ENCODE measurements at places on chromosomes 1 and 21.
A peak's percentile ranks its signal among the peaks of the same experiment; 100 is the strongest.

GRCh38 chr1:30607723-30608122 is 115.7 kb downstream of the MATN1 start:
- no peak overlapping the region for H3K27ac ChIP-seq
- DNase-seq: no peak
- no peaks in the 10 kb centered on the region for H3K27me3 ChIP-seq
- H3K36me3 ChIP-seq: no peaks in the 10 kb centered on the region
- no peak overlapping the region for H3K4me3 ChIP-seq
- peaks cover 21% of the 10 kb centered on the region for H3K4me1 ChIP-seq

GRCh38 chr1:233424779-233425178 is 97.3 kb downstream of the MAP3K21 start:
- H3K36me3 ChIP-seq: no peaks in the 10 kb centered on the region
- no peak for DNase-seq
- H3K27me3 ChIP-seq: peaks cover 5% of the 10 kb centered on the region
- H3K4me3 ChIP-seq: no peak overlapping the region
- H3K27ac ChIP-seq: no peak overlapping the region
- no peaks in the 10 kb centered on the region for H3K4me1 ChIP-seq

GRCh38 chr1:92728697-92729096 is 56.2 kb downstream of the EVI5 start:
- H3K27ac ChIP-seq: peak overlapping the region; percentile 70
- no peak for DNase-seq
- no peaks in the 10 kb centered on the region for H3K36me3 ChIP-seq
- H3K27me3 ChIP-seq: no peaks in the 10 kb centered on the region
- H3K4me3 ChIP-seq: no peak overlapping the region
- H3K4me1 ChIP-seq: peaks cover 7% of the 10 kb centered on the region

- DNase-seq: no peak
- peaks cover 6% of the 10 kb centered on the region for H3K36me3 ChIP-seq
- no peak overlapping the region for H3K4me3 ChIP-seq
- H3K27ac ChIP-seq: no peak overlapping the region
Measured at GRCh38 chr1:21902026-21903012, 34.8 kb downstream of the HSPG2 start.

- H3K27me3 ChIP-seq: no peaks in the 10 kb centered on the region
- DNase-seq: no peak
- H3K36me3 ChIP-seq: no peaks in the 10 kb centered on the region
- no peaks in the 10 kb centered on the region for H3K4me1 ChIP-seq
Measured at GRCh38 chr1:228299211-228299610, 91.4 kb downstream of the OBSCN start.

DNA sequence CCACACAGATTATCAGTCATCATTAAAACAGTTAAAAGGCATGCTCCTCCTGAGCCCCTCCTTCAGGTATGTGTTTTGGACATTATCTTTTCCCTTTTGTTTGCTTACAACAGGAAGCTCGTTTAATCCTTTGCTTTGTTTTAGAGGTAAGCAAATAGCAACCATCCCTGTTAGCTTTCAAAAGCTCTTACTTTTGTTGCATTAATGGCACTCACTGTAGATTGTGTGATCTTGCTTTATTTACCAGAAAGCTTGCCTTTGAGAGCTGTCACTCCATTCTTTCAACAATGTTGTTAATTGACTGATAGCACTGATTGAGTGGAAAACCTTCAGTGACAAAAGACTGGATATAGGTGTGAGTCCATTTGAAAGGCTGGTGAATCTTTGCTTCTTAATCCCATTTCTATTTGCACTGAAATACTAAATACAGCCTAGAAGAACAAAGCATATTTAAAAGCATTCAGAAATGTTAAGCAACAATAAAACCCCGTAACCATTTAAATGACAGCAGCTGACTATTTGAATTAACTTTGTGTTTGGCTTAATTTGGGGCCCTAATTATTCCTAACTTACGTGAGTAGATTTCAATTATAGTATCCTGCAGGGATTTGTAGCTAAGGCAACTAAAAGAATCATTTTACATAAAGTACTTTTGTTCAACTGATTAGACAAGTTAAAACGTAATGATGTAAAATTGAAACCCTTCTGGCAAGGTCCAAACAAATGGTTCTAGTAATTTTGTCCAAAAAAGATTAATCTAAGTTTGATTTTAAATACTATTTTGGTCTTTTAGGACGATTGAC is 48.3 kb downstream of the ADGRL2 start:
- H3K4me1 ChIP-seq: no peaks in the 10 kb centered on the region
- H3K4me3 ChIP-seq: no peak overlapping the region

GRCh38 chr1:69513601-69514000 is 54.1 kb upstream of the LRRC7 start:
- DNase-seq: no peak
- peaks cover 15% of the 10 kb centered on the region for H3K4me1 ChIP-seq
- peak overlapping the region; percentile 59 for H3K27ac ChIP-seq
- H3K36me3 ChIP-seq: no peaks in the 10 kb centered on the region
- no peak overlapping the region for H3K4me3 ChIP-seq
- no peaks in the 10 kb centered on the region for H3K27me3 ChIP-seq

- no peak for DNase-seq
- no peaks in the 10 kb centered on the region for H3K4me1 ChIP-seq
- H3K27me3 ChIP-seq: no peaks in the 10 kb centered on the region
- H3K36me3 ChIP-seq: no peaks in the 10 kb centered on the region
Measured at GRCh38 chr1:112557385-112557784, 48.6 kb downstream of the WNT2B start.

DNA sequence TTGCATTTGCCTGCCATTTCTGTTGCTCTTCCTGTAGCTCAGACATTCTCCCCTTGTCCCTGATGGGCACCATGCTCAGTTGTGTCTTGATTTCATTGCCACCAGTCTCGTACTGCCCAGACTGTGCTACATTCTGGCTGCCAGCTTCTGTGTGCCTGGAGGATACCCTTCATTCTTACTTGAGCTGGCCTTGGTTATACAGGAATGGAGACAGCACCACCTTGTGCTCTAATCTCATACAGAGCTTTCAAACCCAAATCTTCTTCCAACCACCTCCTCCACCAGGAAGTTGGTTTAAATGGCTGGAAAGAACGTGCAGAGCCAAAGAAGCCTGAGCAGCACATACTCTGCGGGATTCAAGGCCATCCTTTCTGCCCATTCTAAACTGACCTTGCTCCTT is 165.3 kb downstream of the SLC35F3 start:
- no peak overlapping the region for H3K4me3 ChIP-seq
- no peaks in the 10 kb centered on the region for H3K27me3 ChIP-seq
- H3K27ac ChIP-seq: no peak overlapping the region
- no peaks in the 10 kb centered on the region for H3K4me1 ChIP-seq

DNA sequence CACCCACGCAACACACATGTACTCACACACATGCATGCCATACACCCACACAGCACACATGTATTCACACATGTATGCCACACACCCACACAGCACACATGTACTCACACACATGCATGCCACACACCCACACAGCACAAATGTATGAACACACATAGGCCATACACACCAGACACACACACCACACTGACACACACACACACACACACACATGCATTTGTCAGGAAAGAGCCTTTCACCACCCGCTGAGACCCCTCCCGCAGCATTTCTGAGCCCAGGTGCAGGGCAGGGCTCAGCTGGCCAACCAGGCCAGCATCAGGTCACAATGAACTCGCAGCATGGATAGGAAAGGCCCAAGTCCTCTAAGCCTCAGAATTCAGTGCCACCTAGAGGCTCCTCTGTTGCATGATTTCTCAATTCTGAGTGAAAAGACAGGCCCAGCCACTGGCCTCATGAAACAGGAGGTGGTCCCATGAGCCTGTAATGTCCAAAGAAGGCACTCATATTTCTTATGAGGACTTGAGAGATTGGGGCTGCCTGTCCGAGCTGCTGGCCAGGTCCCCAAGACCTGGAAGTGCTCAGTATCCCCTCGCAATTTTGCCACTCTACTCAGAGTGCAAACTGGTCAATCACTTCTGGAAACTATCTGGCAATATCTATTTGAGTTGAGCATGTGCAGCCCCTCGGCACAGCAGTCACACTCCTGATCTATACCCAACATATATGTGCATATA is 57.3 kb downstream of the PSMG1 start:
- no peak overlapping the region for H3K27ac ChIP-seq
- no peak overlapping the region for H3K4me3 ChIP-seq
- H3K27me3 ChIP-seq: no peaks in the 10 kb centered on the region
- DNase-seq: no peak
- no peaks in the 10 kb centered on the region for H3K36me3 ChIP-seq

DNA sequence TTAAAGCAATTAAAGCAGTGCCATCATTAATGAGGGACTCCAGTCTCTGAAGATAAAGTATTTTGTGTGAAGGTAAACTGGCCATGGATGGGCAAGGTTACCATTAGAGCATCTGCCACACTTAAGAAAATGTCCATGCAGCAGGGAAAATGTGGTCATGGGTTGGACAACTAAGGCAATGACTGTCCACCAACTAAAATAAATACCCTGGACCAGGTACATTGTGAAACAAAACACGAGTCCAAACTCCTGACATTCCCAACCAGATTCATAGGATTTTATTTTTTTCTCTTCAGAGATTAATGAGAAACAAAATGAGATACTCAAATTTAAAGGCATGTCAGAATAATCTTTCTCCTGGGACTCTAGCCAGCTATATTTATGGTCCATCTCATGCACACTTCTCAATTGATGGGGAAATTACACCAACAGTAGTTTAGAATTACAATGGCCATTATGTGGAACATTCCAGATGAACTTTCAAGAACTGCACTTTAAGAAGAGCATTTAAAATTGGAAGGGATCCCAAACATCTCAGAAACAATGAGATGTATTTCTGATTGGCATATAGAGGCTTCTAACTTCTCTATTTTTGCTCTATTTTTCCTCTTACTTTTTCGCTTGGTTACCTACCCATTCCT is 8.1 kb downstream of the GBP7 start:
- no peaks in the 10 kb centered on the region for H3K27me3 ChIP-seq
- no peak overlapping the region for H3K4me3 ChIP-seq
- no peaks in the 10 kb centered on the region for H3K36me3 ChIP-seq
- H3K27ac ChIP-seq: no peak overlapping the region
- no peak for DNase-seq
- H3K4me1 ChIP-seq: no peaks in the 10 kb centered on the region

GRCh38 chr1:216095400-216095799 is 327.8 kb downstream of the USH2A start:
- H3K36me3 ChIP-seq: no peaks in the 10 kb centered on the region
- no peaks in the 10 kb centered on the region for H3K27me3 ChIP-seq
- no peak for DNase-seq
- no peak overlapping the region for H3K4me3 ChIP-seq
- no peak overlapping the region for H3K27ac ChIP-seq

DNA sequence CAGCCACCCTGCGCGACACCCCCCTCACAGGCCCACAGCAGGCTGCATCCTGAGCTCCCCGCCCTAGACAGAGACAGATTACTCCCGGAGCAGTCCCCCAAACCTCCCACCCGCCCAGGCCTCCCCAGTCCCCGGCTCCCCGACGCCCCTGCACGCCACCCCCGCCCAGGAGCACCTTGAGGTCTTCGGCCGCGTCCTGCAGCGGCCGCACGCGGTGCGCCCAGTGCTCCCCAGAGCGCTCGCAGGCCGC is 731 bp downstream of the TRIM11 start:
- no peaks in the 10 kb centered on the region for H3K27me3 ChIP-seq
- H3K4me3 ChIP-seq: peak overlapping the region; percentile 83
- peaks cover 28% of the 10 kb centered on the region for H3K36me3 ChIP-seq
- no peak for DNase-seq
- peak overlapping the region; percentile 53 for H3K27ac ChIP-seq
- H3K4me1 ChIP-seq: peaks cover 41% of the 10 kb centered on the region

DNA sequence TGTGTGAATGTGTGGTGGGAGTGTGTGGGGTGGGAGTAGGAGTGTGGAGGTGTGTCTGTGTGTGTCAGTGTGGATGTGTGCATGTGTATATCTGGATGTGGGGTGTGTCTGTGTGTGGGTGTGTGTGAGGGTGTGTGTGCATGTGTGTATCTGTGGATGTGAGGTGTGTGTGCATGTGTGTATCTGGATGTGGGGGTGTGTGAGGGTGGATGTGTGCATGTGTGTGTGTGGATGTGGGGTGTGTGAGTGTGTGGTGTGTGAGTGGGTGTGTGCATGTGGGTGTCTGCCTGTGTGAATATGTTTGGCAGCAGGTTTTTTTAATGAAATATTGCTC is 106.1 kb downstream of the PDE9A start:
- H3K36me3 ChIP-seq: no peaks in the 10 kb centered on the region
- DNase-seq: no peak
- no peak overlapping the region for H3K27ac ChIP-seq
- no peak overlapping the region for H3K4me3 ChIP-seq

DNA sequence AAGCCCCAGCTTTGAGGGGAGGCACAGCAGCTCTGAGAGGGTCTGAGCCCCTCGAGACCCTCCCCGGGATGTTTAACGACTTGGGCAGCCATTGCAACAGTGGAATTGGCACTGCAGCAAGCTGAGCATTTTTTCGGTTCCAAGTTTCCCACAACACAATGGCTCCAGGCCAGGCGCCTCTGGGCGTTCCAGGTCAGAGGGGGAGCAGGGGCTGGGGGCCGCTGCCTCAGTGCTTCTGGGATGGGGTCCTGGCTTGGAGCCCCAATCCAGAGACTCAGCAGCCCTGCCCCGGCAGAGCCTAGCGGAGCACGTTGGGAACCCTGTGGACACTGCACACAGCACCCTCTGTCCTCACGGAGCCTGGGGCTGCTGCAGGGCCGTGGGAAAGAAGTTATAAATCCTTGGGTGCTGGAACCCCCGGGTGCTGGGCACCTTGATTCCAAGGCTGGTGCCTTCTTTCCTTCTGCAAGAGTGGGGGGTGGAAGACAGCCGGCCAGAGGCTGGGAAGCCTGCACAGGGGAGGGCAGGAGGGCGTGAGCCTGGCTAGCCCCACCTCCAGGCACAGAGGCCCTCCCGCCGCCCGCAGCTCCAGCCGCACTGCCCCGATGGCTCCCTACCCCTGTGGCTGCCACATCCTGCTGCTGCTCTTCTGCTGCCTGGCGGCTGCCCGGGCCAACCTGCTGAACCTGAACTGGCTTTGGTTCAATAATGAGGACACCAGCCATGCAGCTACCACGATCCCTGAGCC is 50.1 kb downstream of the COL18A1 start:
- H3K27ac ChIP-seq: no peak overlapping the region
- no peak overlapping the region for H3K4me3 ChIP-seq
- DNase-seq: no peak
- H3K27me3 ChIP-seq: no peaks in the 10 kb centered on the region
- H3K4me1 ChIP-seq: peaks cover 29% of the 10 kb centered on the region
- peaks cover 3% of the 10 kb centered on the region for H3K36me3 ChIP-seq

GRCh38 chr21:33857846-33858666 is 57.5 kb downstream of the ATP5PO start:
- H3K4me1 ChIP-seq: peaks cover 14% of the 10 kb centered on the region
- DNase-seq: no peak
- no peaks in the 10 kb centered on the region for H3K36me3 ChIP-seq
- peaks cover 5% of the 10 kb centered on the region for H3K27me3 ChIP-seq
- H3K4me3 ChIP-seq: no peak overlapping the region

DNA sequence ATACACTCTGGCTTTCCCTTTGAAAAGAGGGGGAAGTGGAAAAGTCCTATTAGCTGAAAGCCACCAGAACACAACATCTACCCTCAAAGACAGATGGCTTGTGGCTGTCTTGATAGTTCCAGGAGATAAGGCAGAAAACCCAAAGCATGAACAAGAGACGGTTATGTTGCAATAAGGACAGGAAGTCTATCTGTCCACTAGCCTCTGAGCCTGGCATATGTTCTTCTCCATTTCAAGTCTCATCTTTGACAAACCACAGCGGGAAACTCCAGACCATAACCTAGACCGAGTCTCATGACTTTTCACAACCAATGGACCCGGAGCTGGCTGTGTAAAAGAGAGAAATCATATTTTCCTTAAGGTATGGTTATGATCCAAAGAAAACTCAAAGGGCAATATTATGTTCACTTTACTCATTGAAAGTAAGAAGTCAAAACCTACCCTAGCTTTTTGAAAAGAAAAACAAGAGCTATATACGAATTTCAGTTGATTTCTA is 33.8 kb downstream of the DUSP10 start:
- H3K4me1 ChIP-seq: peaks cover 5% of the 10 kb centered on the region
- H3K27ac ChIP-seq: no peak overlapping the region
- no peaks in the 10 kb centered on the region for H3K36me3 ChIP-seq
- H3K4me3 ChIP-seq: no peak overlapping the region
- DNase-seq: no peak

Data from keratinocyte (primary cell).